ENCODE measurements at places on chromosomes 5 and 9.

GRCh38 chr5:27241564-27242257 lies 203.3 kb upstream of the CDH9 start:
- no peak for DNase-seq

DNA sequence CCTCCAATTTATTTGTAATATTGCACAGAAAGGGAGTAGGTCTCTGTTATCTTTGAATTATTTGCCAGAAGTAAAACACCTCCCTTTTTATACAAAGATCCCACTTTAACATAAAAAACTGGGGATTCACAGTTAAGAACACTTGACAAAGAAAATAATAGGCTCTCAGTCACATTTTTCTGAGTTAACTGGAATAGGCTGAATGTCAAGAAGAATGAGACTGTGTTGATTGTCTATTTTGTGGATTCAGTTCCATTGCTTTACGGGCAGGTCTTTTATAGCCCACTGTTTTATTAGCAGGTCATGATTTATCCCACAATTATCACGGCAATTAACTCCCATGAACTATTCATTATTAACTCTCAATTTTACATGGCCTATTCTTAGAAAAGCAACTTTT lies 427.4 kb downstream of the CTNND2 start:
- DNase-seq, result no peak

DNA sequence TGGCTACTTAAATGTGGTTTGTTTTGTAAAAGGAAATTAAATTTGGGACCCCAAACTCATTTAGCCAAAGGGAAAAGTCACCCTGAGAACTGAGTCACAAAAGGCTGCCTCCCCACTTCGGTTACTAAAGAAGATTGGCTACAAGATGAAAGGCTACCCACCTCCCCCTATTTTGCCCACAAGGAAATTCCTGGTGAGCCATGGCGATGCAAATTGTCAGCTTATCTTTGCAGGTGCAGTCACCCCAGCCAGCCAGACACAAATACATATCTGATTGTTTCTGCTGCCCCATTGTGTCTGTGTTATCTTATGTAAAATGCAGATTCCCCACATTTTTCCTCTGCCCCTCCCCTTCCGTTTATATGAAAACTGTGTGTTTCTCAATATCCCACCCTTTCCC lies 8.9 kb downstream of the PAEP start:
- no peak for DNase-seq

- no peak for DNase-seq
These were observed 193.1 kb downstream of the MEF2C start for GRCh38 chr5:88689668-88690408.

DNA sequence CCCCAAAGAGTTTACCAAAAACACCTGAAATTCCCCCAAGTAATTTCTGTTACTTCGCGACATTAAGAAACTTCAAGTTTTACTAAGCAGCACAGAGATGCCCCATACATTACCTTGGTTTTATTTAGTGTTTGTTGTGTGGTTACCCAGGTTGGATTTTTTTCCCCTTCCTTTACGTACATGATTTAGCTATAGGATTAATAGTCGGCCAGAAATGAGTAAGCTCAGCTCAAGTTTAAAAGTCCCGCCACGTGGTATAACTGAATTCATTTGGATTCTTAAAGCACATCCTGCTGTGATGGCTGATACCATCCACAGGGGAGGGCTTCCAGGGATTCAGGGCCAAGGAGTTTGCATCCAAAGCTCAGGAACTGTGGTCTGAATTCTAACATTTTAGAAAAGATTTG lies 75.9 kb downstream of the DAP start:
- DNase-seq, result no peak

DNA sequence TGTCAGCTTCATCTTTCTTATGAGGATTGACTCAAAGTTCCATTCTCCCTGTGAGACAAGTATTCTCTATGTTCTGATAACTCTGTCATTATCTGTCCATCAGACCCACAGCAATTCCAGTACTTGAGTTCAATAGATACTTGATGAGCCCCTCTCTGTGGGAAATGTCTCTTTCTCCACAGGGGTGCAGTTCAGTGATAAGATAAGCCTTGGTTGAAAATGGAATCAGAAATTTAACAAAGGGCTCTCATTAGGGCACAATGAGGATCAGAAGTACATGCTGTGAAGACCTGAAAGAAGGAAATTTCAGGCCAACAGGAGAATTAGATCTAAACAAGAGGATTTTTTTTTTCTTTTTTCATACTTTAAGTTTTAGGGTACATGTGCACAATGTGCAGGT lies 737.3 kb downstream of the MTRR start:
- DNase-seq, result no peak

DNA sequence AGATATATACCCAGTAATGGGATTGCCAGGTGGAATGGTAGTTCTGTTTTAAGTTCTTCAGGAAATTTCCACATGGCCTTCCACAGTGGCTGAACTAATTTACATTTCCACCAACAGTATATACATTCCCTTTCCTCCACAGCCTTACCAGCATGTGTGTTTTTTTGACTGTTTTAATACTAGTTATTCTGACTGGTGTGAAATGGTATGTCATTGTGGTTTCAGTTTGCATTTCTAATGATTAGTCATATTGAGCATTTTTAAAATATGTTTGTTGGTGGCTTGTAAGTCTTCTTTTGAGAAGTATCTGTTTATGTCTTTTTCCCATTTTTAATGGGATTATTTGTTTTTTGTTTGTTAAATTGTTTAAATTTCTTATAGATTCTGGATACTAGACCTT lies 208.9 kb downstream of the CFAP90 start:
- no peak for DNase-seq

GRCh38 chr5:168302785-168303184 lies 11.3 kb downstream of the WWC1 start:
- no peak for DNase-seq
